ENCODE measurements at places on chromosomes 13 and 19.

- DNase-seq: peak; percentile 51
These were observed 2.8 kb downstream of the ZIC5 start for GRCh38 chr13:99968521-99969452.

DNA sequence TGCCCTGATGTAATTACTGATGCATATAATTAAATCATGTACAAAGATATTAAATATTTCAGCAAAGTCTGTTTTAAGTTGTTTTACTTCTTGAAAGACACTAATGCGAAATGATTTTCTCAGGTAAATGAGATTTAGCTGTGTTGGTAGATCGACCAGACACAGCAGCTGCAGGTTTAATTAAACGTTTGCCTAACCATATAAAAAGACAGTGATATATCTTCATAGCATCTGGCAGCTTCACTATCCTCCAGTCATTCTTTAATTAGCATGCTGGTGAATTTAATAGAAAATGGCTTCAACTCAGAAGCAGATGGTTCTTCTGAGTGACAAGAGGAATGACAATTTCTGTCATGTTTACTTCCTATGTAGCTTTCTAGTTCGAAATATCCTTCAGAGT, 69.3 kb downstream of the NHLRC3 start:
- DNase-seq: peak; percentile 13

GRCh38 chr13:110266983-110267382, 40.0 kb downstream of the COL4A1 start:
- DNase-seq: no peak

GRCh38 chr13:46403851-46404732, 17.0 kb upstream of the RUBCNL start:
- DNase-seq: no peak

GRCh38 chr13:22789027-22789593, 391.7 kb upstream of the SGCG start:
- DNase-seq: no peak

GRCh38 chr19:32337084-32337808, 8.2 kb upstream of the ZNF507 start:
- no peak for DNase-seq

GRCh38 chr13:57631596-57632275, at the start of gene PCDH17:
Gene PCDH17, plus strand, starts transcription at chr13:57631744. Its CDS starts 803 bp downstream, at chr13:57632547.
- peak; percentile 32 for DNase-seq

DNA sequence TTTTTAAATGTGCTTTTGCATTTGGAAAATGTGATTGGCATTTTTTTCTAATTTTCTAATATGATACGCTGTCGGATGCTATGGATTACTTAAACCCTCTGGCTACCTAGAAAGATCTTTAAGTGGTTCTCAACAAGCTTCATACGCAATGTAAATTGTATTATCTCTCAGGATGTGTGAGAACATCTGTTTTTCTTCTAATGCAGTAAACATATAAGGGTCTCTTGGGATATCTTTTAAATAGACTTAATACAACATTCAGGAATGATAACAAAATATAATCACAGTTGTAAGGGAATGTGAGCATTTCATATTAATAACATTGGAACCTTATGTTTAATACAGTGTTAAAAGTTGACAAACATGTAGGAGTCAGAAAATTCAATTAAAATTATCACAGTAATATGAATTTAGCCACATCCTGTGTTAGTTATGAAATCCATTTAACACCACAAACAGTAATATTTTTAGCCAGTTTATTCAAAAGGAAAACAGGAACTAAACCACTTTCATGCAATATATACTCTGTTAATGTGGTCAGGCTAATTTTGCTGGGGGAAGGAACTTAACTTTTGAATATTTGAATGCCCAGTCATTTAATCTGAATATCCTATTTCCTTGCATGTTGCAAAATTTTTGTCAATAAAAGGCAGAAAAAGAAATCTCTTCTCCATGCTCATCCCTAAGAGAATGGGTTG, 15.0 kb upstream of the ALOX5AP start:
- DNase-seq: no peak

- no peak for DNase-seq
These were observed 57.5 kb downstream of the SLC7A1 start for GRCh38 chr13:29537736-29538651.

GRCh38 chr19:5958074-5958850, 19.7 kb downstream of the RANBP3 start:
- no peak for DNase-seq

- no peak for DNase-seq
These were observed 64.9 kb downstream of the TEX29 start for GRCh38 chr13:111385183-111385857.

DNA sequence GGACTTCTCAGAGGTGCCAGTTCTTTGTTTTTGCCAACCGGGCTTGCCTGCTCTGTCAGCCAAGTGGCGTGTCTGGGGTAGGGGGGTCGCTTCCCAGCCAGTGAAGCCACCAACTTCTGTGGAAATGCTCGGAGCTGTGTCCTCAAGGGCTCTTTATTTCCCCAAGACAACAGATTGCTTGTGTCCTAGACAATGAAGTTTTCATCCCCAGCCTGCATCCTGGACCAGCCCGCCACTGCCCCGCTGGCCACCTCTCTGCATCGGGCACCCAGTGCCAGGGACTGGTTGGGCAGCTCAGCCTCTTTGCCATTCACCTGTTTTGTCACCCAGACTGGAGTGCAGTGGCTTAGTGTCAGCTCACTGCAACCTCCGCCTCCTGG, 3.7 kb downstream of the RAB11B start:
- no peak for DNase-seq

GRCh38 chr13:57558051-57558467, 73.5 kb upstream of the PCDH17 start:
- DNase-seq: no peak

DNA sequence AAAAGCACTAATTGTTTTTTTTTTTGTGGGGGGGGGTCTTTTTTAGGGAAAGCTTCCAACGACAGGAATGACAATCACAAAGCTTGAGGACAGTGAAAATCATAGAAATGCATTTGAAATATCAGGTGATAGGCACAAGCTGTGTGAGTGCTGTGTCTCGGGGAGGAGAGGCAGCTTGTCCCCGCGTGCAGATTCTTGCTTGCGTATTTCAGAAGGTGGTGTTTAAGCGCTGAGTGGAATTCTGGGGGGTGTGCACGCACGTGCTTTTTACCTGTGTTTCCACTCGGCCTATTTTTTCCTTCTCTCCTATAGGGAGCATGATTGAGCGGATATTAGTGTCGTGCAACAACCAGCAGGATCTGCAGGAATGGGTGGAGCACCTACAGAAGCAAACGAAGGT, 40.2 kb upstream of the TEX29 start:
- no peak for DNase-seq

DNA sequence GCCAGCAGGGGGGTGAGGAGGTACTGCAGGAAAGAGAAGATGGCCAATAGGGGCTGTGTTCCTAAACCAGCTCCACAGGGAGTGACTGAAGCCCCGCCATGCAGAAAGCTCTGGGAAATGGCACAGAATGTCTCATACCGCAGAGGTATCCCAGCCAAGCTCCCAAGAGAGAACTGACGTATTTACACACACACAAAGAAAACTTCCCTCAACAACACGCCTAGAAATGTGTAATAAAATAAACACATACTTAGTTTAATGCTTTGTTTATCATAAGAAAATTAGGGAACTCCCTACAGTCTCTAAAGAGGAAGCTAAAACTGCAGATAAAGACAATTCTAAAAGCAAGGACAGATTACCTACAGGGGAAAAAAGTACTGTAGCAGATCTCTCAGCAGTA, 40.0 kb downstream of the ESD start:
- no peak for DNase-seq

GRCh38 chr13:84844473-84844872, 954.7 kb downstream of the SLITRK6 start:
- DNase-seq: no peak

DNA sequence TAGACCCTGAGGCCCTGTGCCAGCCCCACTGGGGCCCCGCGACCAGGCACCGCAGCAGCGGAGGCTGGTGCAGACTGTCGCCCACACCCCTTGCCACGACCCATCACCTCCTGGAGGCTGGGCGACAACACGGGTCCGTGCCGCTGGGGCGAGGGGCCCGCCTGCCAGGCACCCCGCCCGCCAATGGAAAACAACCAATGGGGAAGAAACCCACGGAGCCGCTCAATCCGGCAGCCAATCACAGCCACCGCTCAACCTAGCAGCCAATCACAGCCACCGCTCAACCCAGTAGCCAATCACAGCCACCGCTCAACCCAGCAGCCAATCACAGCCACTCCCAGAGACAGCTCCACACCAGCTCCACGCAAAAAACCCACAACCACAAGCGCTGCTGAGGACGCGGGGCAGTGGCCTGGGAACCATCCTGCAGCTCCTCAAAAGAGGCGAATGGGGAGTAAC, 29.7 kb downstream of the GPX4 start:
- no peak for DNase-seq

GRCh38 chr13:19766591-19766990, 16.2 kb downstream of the PSPC1 start:
- DNase-seq: no peak

GRCh38 chr19:7994928-7995809, 10.3 kb downstream of the ELAVL1 start:
- DNase-seq: no peak

DNA sequence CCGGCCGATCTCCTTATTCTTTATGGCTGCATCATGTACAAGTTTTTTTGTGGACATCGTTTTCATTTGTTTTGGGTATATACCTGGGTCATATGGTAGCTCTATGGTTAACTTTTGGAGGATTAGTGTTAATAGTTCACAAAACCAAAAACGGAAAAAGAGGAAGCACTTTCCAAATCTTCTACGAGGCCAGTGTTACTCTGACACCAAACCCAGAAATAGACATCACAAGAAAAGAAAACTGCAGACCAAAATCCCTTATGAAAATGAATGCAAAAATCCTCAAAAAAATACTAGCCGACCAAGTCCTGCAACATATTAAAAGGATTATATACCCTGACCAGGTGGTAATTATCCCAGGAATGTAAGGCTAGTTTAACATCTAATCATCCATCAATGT, 29.8 kb downstream of the ADGRE2 start:
- DNase-seq: no peak

DNA sequence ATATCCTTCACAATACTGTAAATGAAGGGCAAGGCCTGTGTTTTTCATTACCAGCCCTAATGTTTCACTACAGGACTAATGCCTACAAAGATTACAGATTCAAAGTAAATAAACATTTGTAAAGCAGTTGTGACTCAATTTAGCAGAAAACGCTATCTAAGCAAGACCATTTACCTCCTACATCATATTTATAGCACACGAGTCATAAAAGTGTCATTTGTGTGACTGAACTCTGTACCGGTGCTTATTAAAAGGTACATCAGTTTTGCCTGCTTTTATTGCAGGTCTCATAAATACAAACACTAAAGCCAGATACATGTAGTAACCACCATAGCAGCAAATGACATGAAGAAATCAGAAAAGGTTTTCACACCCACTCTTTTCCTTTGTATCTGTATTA, 61.5 kb upstream of the SLC15A1 start:
- no peak for DNase-seq

DNA sequence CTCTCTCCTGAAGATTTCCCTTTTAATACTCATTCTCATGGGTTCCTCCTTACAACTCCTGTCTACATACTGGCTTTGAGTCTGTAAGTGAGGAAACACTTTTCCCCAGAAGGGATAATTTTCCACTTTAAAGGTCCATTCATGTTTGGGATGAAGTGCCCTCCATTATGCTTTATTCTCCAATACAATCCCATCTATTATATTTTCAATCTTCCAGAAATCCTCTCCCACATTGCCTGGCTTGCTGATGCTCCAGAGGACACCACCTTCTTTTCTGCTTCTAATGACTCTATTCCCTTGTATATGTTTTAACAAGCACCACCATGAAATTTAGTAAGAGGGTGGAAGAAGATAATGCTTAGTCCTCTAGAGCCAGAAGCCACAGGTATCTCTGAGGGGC, 92.7 kb upstream of the NBEA start:
- no peak for DNase-seq

GRCh38 chr19:30696514-30696913, 324.3 kb downstream of the ZNF536 start:
- no peak for DNase-seq

DNA sequence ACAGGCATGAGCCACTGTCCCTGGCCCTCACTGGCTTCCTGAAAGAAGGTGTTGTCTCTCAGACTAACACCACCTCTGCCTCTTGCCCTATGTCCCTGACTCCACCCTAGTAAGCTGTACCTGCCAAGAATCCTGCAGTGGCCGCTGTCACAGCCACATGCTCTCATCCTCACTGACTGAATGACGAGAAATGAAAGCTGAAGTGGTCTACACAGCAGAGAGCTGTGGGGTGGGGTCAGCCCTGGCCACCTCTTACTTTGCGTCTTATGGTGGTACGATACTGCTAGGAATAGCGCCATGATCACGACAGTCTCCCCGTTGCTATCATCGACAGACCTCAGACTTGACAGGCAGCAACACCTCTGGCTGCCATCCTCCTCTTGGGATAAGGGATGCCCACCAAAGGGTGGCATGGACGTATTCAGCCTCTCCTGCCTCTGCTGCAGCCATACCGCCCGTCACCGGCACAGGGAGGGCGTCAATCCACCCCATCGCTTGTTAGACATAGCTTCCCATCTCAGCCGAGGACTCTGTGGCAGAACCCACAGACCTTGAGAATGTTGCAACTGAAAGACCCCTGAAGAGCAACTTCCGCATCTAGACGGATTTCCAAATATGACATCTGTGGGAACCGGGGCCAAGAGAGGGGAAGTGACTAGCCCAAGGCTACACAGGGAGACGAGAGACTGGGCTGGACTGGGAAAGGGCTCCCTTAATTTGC, 809 bp downstream of the MYO1F start:
- DNase-seq: no peak

DNA sequence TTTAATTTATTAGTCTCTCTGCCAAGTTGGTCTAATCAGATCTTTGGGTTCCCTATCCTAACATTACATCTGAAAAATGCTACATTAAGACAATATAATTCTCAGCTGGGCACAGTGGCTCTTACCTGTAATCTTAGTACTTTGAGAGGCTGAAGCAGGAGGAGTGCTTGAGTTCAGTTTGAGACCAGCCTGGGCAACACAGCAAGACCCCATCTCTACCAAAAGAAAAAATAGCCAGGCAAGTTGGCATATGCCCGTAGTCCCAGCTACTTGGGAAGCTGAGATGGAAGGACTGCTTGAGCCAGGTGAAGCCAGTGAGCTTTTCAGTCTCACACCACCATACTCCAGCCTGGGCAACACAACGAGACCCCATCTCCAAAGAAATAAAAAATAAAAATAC, 95.0 kb downstream of the KLF12 start:
- no peak for DNase-seq

DNA sequence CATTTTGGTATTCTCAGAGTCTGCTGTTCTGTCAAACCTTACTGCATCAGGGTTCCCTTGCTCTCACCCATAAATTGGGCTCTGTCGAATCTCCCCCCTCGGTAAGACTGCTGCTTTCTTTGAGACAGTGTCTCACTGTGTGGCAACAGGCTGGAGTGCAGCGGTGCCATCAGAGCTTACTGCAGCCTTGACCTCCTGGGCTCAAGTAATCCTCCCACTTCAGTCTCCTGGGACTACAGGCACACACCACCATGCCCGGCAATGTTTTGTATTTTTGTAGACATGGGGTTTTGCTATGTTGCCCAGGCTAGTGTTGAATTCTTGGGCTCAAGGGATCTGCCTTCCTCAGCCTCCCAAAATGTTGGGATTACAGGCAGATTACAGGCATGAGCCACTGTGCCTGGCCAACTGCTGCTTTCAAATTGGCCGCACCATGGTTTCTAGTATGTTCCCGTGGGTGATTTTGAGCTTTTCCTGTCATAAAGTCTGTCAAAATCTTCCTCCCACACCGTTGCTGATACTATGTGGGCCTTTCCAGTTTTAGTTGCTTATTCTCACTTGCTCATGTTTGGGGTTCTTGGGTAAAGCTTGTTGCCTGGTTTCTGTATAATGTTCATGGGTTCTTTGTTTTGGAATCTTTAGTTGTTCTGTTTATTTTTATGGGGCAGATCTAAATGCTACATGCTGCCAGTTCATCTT, 10.6 kb downstream of the RFC3 start:
- DNase-seq: no peak

Data from NCI-H2171 (cell line).